ENCODE measurements at places on chromosomes 12 and 14.

- no peak for DNase-seq
Measured at GRCh38 chr14:43706900-43707299, 800.2 kb downstream of the FSCB start.

DNA sequence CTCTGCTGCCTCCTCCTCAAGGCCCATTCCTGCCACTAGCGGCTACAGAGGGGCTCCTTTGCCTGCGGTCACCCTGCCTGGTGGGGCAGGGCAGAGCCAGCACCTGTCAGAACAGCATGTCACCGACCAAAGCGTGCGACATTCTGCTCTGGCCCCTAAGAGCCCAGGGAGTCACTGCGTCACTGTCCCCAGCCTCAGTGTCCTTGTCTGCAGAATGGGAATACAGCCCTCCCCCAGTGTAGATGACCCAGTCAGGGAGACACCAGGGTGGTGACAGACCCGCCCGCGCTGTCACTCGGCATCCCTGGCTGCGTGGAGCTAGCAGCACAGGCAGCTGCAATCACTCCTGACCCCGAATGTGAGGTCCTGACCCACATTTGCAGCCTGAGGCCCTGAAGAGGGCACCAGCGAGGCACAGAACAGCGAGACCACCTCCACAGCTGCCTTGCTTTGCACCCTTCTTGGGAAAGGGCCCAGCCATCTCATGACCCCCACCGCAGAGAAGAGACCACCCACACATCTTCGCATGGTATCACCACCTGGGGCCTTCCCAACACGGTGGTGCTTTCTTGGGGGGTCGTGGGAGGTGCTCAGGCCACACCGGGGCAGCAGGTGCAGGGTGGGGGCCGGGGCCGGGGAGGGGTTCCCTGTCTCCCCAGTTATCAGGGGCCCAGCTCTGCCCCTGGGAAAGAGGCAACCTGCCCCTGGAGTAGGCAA lies 2.5 kb downstream of the AHNAK2 start:
- no peak for DNase-seq

DNA sequence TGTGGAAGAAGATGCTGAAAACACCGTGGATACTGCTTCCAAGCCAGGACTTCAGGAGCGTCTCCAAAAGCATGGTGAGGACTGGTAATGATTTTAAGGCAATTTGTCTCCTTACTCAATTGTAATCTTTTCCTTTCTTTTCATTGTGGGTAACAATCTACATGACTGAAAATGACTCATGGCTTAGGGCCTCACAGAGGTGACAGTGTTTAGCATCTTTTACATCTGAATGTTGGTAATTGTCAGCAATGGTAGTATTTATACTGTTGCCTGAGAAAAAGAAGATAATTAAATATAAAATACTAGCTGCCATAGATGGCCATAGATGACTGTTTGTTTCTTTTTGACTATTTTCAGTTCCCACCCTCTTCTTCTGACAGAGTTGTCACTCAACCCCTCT lies 31.6 kb downstream of the TULP3 start:
- no peak for DNase-seq

DNA sequence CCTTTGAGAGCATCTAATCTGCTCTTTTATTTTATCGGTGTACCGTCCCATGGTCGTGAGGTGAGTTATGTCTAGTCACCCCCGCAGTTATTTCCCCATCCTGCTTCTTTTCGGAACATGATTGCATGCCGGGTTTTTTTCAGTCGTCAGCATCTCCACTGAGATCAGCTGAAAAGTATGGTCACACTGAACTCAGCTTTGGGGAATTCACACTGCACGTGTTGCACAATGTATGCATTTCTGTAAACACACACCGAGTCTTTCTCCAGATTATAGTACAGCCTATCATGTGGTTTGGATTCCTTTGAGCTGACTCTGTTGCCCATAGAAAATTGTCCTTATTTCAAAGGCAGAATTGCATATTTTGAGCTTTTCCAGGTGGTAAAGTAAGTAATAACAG lies 24.6 kb downstream of the PLXNC1 start:
- no peak for DNase-seq
